Left colon (tissue), 2 donors: ENCODE measurements at places on chromosomes 3 and 15. TPM values are rescaled to one million over a fixed set of nuclear protein-coding genes. Genes with fewer than 3 reads are reported as not detected.

NR1D2 gene
- 29.4 TPM for total RNA-seq

CILP gene
- 13.4 TPM for total RNA-seq

TUSC7 gene
- total RNA-seq = not detected

SLC51B gene
- 104 TPM for total RNA-seq

IL20RB gene
- total RNA-seq = 0.89 TPM

CLDN18 gene
- not detected for total RNA-seq

DNA sequence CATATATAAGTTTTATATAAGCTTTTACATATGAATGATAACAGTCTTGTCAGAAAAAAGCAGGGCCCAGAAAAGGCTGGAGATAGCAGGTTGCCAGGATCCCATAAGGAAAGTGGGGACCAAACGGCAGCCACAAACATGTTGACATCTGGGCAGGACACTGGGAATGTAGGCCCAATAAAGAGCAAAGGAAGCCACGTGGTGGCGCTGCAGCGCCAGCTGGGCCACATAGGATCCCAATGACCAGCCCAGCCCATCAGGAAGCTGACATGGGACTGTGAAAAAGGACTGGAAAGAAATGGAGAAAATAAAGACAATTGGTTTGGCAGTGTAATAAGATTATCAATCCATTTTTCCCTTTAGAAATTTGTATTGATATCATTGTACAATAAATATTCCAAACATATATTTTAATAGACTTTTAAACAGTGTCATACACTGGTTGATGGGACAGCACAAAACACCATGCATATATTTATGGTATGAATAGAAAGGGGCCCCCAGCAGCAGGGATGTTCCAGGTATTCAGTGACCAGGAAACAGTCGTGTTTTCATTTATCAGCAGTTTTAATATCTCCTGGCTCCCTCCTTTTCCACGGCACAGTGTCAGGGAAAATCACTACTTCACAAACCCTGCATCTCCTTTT, 89.0 kb upstream of the STRIT1 start:
- peak; percentile 56 for DNase-seq

DNA sequence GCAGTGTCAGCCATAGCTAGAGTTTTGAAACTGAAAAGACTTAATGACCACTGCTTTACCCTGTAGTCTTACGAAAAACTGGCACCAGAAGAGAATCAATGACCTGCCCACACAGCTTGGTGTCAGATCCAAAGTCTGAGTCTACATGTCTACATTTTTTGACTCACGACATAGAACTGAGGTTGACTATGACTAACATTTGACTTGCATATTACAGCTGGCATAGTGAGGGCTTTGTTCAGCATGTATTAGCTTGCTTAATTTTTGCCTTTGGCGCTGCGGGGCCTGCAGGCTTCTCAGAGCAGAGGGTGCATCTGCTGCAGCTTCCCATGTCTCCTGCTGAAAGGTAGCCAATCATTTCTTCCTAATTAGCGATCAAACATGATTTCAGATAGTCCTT, 167.0 kb downstream of the EBLN2 start:
- DNase-seq = no peak

GRCh38 chr15:63418811-63419210, 37.2 kb upstream of the CA12 start:
- DNase-seq = no peak

DNA sequence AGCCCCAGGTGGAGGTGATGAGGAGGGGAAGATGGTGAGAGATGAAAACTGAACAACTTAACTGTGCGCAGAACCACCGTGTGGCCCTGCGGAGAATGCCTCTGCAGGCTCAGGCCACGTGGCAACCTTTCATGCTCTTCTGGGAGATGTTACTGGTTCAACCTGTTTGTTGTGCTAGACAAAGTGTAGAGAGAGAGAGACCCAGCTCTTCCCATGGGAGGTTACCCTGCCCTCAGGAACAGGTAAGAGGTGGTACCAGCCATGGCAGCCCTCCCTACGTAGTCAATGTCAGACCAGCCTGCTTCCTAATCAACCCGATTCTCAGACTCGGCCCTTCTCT, 37.0 kb upstream of the HACD2 start:
- no peak for DNase-seq

- no peak for DNase-seq
Measured at GRCh38 chr15:95538693-95539092, 791.8 kb upstream of the NR2F2 start.

DNA sequence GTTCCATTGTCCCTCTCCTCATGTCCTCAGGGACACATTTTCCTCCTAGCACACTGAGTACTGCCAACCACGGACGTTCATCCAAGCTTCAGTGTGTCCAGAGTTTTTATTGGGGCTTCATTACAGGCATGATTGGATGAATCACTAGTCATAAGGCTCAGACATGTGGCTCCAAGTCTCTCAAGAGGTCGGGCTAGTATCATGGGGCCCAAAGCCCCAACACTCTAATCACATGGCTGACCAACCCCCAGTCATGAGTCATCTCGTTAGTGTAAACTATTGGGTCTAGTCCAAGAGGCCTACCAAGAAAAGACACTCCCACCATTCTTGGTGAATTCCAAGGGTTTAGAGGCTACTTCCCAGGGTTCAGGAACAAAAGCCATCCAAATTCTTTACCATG, 4.4 kb downstream of the TERC start:
- DNase-seq = no peak

- DNase-seq = no peak
Measured at GRCh38 chr3:126413693-126414080, 19.0 kb downstream of the CFAP100 start.

DNA sequence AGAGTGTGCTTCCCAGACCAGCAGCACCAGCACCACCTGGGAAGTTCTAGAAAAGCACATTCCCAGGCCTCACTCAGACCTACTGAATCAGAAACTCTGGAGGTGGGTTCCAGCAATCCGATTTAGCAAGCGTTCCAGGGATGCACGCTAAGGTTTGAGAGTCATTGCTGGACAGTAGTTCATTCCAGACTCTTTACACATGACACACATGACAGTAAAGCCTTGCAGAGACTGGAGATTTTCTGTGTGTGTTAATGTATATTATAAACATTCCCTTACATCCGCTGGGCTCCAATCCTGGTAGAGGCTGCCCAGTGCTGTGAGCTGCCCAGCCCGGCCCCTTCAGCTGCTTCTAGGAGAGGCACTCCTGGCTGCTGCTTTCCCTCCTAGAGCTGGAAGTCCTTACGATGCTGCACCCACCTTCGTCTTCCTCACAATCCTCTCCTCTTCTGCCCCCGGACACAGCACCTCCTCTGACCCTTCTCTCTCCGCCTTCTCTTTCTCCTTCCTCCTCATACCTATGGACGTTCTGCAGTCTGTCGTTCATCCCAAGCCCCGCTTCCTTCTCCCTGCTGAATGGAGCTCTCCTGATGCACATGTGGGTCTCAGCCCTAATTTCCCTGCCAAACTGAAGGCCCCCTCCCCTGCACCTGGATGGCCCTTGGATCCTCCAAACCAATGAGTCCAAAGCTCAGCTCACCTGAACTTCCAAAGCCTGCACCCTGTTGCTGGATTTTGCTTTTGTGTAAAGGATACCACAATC, 44.4 kb downstream of the ITGA11 start:
- DNase-seq = no peak

- DNase-seq = no peak
Measured at GRCh38 chr3:41522612-41523011, 323.3 kb downstream of the CTNNB1 start.
